ENCODE measurements at places on chromosomes 12 and 14. TPM values are rescaled to one million over a fixed set of nuclear protein-coding genes. Genes with fewer than 3 reads are reported as not detected.

DNA sequence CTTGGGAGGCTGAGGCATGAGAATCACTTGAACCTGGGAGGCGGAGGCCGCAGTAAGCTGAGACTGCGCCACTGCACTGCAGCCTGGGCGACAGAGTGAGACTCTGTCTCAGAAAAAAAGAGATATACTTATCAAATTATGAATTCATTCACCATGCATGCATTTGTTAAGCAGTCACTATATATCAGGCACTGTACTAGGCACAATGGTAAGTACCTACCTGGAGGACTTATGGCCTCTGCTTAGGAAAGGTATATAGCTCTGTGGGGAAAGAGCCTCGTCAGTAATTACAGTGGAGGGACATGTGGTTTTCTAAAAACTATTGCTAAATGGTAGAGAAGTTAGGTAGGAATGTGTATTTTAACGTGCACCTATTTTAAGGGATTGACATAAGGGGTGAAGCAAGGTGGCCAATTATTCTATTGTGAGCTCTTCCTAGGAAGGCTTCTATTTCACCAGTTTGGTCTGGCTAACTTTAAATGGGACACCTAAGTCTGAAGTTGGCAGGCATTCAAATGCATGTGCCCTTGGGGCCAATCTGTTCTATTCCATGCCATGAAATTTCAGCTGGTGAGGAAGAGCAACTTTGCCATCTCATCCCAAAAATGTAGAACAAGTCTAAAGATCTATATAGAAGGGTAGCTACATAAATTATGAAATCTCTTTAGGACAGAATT, 15.0 kb downstream of the TCP11L2 start:
- DNase-seq: no peak

GRCh38 chr14:50943943-50944646, at the start of gene PYGL:
Gene PYGL, minus strand, starts transcription at chr14:50944483. Its CDS starts 80 bp downstream, at chr14:50944403.
- peak; percentile 91 for DNase-seq

GRCh38 chr14:103401223-103402214, 16.3 kb downstream of the MARK3 start:
- DNase-seq: peak; percentile 27

GRCh38 chr12:71415336-71416231, 24.0 kb upstream of the LGR5 start:
- no peak for DNase-seq

GRCh38 chr12:131493068-131493826, 217.6 kb upstream of the SFSWAP start:
- no peak for DNase-seq

DNA sequence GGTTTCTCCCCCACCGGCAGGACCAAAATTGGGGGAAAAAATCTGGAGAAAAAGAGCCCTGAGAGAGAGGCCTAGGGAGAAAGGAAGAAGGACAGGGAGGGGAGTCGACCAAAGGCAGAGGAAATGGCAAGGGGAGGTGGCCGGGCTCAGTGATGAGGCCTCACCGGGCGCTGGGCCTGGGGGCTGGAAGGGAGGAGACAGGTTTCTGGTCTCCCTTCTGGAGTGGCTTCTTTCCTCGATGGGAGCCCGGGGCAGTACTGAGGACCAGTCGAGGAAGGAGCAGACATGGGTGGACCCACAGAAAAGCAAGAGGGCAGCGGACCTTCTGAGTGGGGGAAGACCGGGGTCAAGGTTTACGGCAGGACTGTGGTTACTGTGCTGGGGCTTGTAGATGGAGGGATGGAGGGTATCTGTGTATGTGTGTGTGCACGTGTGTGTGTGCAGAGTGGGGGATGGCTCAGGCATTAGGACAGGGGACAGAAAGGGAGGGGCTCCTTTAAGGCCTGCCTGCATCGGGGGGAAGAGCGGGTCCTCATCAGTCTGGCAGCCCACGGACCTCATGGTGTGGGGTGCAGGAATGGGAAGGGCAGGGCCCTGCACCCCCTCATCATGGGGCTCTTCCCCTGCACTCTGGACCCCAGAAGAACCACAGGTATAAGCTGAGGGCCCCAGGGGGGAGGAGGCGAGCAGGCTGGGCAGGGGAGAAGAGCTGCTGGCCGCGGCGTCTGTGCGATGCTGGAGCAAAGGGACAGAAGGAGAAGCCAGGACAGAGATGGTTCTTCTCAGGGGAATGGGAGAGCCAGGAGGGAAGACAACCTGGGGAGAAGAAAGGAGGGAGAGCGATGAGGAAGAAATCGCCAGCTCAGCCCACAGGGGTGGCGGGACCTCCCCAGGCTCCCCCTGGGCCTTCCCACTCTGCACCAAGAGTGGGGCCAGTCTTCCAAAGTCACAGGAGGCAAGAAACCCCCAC, 15.1 kb upstream of the RPLP0 start:
- DNase-seq: no peak

DNA sequence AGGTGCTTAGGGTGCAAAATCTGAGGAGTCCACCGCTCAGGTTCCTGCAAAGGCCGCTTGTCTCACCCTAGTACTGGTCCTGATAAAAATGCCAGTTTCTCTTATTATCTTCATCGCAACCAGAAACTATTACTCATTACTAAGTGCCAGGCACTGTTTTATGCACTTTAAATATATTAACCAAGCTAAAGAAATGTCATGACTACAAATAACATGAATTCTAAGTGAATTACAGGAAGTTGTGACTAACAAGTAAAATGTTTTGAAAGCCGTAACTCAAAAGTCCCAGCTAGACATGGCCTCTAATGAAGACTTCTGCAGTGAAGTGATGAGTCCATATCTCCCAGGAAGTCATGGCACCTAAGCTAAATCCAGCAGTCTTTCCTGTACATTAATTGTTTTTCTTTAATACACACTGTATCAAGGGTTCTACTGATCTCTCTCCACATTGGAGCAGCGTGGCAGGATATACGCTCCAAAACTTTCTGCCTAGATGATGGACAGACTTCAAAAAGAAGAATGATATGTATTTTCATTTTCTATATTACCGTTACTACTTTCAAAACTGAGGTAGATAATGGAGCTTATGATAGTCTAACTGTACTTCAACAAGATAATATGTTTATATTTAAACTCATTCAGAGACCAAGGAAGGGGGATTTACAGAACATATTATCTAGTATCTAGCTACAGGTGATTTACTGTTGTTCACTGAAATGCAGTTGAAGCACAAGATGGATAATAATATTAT, 117.3 kb upstream of the ARID2 start:
- DNase-seq: no peak

DNA sequence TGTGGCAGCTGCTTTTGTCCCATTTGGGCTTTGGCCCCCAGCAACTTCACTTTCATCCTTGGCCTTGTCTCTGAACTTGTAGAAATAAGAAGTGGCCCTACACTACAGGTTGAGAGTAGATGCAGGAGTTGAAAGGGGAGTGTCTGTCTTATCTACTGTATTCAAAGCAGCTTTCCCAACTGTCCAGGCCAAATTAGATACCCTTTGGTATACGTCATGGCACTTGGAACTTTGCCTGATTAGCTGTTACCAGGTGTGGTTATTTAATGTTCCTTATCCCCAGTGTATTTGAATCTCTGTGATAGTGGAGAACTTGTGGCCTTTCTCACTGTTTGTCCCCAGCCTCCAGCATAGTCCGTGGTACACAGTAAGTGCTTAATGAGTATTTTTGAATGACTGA, 33.5 kb downstream of the SUDS3 start:
- DNase-seq: peak; percentile 55

GRCh38 chr12:92844151-92844763, 84.8 kb downstream of the EEA1 start:
- DNase-seq: no peak

- no peak for DNase-seq
These were observed 32.7 kb downstream of the CCDC175 start for GRCh38 chr14:59543873-59544272.

GRCh38 chr12:29043069-29043468, 106.0 kb upstream of the FAR2 start:
- no peak for DNase-seq

DNA sequence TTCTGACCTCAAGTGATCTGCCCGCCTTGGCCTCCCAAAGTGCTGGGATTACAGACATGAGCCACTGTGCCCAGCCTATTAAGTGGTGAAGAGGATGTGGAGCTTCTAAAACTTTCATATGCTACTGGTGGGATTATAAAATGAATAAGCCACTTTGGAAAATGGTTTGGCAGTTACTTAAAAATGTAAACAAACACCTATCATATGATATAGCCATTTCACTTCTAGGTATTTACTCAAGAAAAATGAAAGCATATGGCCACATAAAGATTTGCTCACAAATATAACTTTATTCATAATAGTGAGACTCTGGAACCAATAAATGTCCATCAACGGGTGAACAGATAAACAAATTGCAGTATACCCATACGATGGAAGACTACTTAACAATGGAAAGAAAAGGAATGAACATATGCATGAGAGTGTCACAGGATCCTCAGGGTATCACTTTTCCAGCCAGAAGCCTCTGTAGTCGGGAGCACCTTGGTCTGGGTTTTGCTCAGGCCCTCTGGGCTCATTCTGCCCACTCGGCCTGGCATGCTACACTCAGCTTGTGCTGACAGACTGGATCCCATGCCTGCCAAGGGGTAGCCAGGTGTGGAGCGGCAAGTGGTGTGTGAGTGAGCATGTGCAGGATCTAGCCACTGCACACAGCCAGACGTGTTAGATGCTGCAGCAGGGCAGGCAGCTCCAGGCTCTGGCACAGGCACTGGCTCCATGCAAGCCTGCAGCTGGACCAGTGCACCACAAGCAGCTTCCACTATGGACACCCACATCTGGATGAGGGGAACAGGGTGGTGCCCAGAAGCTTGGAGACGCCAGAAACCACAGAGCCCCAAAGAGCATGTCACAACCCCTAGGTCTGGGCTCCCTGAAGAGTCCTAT, 213.2 kb upstream of the DIO3 start:
- DNase-seq: peak; percentile 11

DNA sequence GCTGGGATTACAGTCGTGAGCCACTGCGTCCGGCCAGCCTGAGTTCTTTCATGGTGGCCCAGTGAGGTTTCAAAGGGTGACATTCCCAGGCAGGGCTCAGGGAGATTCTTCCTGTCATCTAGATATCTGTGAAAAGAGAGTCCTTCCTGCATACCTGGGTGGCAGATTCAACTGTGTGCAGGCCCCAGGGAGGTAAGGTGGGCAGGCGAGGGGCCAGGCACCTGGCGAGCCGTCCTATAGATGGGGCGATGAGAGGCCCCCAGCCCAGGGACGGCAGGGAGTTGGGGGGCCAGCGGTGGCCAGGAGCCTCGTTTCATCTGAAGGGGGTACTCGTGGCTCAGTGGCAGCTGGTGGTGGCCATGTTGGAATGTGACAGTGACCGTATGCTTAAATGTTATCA, 7.1 kb upstream of the EP400 start:
- DNase-seq: no peak

DNA sequence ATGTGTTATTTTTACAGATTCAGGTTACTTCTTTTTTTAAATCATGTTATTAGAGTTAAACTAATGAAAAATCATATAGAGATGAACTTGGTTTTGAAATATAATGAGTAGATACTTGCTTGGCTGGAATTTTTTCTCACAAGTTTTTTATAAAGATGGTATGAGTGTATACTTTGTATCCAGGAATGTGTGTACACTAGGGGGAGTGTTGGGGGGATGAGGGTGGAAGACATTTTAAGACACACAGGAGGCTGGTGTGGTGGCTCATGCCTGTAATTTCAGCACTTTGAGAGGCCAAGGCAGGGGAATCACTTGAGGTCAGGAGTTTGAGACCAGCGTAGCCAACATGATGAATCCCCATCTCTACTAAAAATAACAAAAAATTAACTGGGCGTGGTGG, 23.2 kb downstream of the PPM1A start:
- no peak for DNase-seq

DNA sequence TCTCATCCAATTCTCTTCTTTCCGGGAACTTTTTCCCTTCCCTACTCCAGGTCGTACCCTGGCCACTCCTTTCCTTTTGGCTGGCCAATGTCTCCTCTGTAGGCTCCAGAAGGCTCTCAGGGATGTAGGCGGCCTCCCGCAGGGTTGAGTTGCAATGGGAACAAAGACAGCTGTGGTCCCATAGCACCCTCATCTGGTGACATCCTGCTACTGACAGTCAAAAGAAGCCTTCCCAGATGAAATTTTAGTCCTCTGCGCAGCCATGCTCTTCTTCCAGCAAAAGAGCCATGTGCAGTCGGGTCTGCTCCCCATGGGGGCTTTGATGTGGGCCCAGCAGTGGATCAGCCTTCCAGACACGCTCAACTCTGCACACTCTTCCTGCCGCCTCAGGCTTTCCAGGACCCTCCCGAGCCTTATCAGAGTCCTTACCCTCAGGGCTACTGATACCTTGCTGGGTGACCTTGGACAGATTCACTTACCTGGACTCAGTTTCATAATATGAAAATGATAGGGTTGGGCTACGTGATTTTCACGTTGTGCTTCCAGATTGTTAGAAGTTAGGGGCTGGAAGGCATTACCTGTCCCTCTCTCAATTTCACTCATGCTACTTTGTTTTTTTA, 5.5 kb upstream of the CELA1 start:
- DNase-seq: no peak

- no peak for DNase-seq
These were observed 30.8 kb downstream of the TSPAN9 start for GRCh38 chr12:3107954-3108353.

DNA sequence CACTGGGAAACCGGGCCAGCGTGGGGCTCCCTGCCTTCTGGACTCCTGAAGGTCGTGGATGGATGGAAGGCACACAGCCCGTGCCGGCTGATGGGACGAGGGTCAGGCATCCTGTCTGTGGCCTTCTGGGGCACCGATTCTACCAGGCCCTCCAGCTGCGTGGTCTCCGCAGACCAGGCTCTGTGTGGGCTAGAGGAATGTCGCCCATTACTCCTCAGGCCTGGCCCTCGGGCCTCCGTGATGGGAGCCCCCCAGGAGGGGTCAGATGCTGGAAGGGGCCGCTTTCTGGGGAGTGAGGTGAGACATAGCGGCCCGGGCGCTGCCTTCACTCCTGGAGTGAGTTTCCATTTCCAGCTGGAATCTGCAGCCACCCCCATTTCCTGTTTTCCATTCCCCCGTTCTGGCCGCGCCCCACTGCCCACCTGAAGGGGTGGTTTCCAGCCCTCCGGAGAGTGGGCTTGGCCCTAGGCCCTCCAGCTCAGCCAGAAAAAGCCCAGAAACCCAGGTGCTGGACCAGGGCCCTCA, 26.9 kb downstream of the HIP1R start:
- no peak for DNase-seq

DNA sequence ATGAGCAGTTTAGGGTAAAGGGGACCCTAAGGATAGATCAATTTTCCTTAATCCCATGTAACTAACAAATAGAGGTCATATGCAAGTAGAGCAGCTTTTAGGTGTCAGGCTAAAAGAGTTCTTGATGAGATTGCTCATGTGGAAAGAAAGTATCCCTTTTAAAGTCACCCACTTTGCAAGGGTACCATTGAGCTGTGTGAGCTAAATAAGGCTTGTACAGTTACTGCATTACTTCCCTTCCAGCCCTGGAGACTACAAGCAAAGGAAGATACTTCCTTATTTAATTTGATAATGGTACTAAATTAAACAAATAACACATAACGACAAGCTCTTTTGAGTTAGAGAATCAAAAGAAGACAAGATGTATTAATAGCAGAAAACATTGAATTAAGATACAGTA, 191.7 kb downstream of the TMX1 start:
- no peak for DNase-seq

Gene GALNT16
- total RNA-seq: 2.2 TPM

Gene CCDC198
- not detected for total RNA-seq

Gene ISCU
- total RNA-seq: 251 TPM

Gene PSMB5
- 139 TPM for total RNA-seq

Gene SLC39A2
- not detected for total RNA-seq

Gene DAZAP2
- total RNA-seq: 149 TPM

Gene VASH1
- 4.9 TPM for total RNA-seq

Gene ACIN1
- 114 TPM for total RNA-seq

Gene RAD51AP1
- total RNA-seq: 20.2 TPM

Gene C3AR1
- not detected for total RNA-seq

Gene PIANP
- total RNA-seq: not detected

Gene LHX5
- total RNA-seq: 0.29 TPM

Gene TWF1
- total RNA-seq: 68.8 TPM

All from stomach (tissue), 19 donors.